ENCODE measurements at places on chromosomes 2 and 18. TPM values are rescaled to one million over a fixed set of nuclear protein-coding genes. Genes with fewer than 3 reads are reported as not detected.
A peak's percentile ranks its signal among the peaks of the same experiment; 100 is the strongest.

GRCh38 chr2:54738281-54738680, 14.8 kb downstream of the EML6 start:
- no peaks in the 10 kb centered on the region for H3K27me3 ChIP-seq
- H3K36me3 ChIP-seq, result no peaks in the 10 kb centered on the region
- no peaks in the 10 kb centered on the region for H3K4me1 ChIP-seq
- no peak overlapping the region for H3K4me3 ChIP-seq
- H3K27ac ChIP-seq, result no peak overlapping the region

The POTEC gene
- total RNA-seq, result not detected

GRCh38 chr2:164281896-164282295, 339.4 kb downstream of the GRB14 start:
- H3K36me3 ChIP-seq, result no peaks in the 10 kb centered on the region
- no peak overlapping the region for H3K4me3 ChIP-seq
- no peaks in the 10 kb centered on the region for H3K27me3 ChIP-seq
- H3K4me1 ChIP-seq, result no peaks in the 10 kb centered on the region
- H3K27ac ChIP-seq, result no peak overlapping the region

GRCh38 chr2:43238813-43239212, 12.4 kb upstream of the ZFP36L2 start:
- no peaks in the 10 kb centered on the region for H3K27me3 ChIP-seq
- peaks cover 9% of the 10 kb centered on the region for H3K4me1 ChIP-seq
- peaks cover 14% of the 10 kb centered on the region for H3K36me3 ChIP-seq
- H3K27ac ChIP-seq, result no peak overlapping the region
- no peak overlapping the region for H3K4me3 ChIP-seq

- peak overlapping the region; percentile 83 for H3K27ac ChIP-seq
- H3K4me3 ChIP-seq, result peak overlapping the region; percentile 13
- peaks cover 31% of the 10 kb centered on the region for H3K4me1 ChIP-seq
- peak; percentile 97 for DNase-seq
Observed at GRCh38 chr18:48997985-48998831, 47.4 kb upstream of the SMAD7 start.

DNA sequence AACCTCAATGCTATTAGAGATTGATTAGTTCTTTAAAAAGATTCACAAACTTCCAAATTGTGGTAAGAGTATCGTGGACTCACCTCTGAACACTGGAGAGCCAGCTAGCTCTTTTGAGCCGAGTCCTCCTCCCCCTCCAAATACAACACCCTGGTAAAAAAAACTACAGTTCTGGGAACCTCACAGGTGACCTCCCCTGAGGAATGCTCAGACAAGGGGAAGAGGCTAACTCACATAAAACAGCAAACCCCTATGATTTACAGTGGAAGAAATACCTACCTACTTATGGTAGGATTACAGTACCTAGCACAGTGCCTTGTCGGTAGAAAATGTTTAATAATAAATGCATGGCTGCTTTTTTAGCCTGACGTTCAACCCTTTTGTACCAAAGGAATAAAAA, 8.4 kb downstream of the ZNF24 start:
- DNase-seq, result no peak
- H3K27ac ChIP-seq, result no peak overlapping the region
- H3K4me3 ChIP-seq, result no peak overlapping the region
- no peaks in the 10 kb centered on the region for H3K36me3 ChIP-seq

The TMEM200C gene
- total RNA-seq, result not detected

The CRYGC gene
- not detected for total RNA-seq

DNA sequence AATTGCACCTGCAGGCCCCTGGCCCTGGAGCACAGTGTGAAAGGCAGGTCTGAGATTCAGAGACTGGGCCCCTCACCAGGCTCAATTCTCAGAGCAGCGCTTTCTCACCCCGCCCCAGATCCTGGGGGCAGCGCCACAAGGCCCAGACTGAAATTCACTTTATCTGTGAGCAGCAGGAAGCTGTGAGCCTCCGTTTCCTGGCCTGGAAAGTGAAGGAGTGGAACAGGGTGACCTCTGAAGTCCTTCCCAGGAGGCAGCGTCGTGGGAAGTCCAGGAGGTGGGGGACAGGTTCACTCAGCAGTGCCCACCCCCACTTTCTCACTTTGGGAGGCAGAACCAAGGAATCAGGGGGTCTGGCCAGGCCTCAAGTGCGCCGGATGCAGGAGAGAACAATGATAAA, 235.4 kb downstream of the NDUFA10 start:
- no peak overlapping the region for H3K4me3 ChIP-seq
- DNase-seq, result no peak
- peaks cover 76% of the 10 kb centered on the region for H3K27me3 ChIP-seq
- no peaks in the 10 kb centered on the region for H3K36me3 ChIP-seq
- no peak overlapping the region for H3K27ac ChIP-seq

- no peaks in the 10 kb centered on the region for H3K4me1 ChIP-seq
- no peaks in the 10 kb centered on the region for H3K36me3 ChIP-seq
- no peak overlapping the region for H3K27ac ChIP-seq
- H3K27me3 ChIP-seq, result no peaks in the 10 kb centered on the region
Observed at GRCh38 chr2:34670482-34670881, 1071.4 kb upstream of the FAM98A start.

DNA sequence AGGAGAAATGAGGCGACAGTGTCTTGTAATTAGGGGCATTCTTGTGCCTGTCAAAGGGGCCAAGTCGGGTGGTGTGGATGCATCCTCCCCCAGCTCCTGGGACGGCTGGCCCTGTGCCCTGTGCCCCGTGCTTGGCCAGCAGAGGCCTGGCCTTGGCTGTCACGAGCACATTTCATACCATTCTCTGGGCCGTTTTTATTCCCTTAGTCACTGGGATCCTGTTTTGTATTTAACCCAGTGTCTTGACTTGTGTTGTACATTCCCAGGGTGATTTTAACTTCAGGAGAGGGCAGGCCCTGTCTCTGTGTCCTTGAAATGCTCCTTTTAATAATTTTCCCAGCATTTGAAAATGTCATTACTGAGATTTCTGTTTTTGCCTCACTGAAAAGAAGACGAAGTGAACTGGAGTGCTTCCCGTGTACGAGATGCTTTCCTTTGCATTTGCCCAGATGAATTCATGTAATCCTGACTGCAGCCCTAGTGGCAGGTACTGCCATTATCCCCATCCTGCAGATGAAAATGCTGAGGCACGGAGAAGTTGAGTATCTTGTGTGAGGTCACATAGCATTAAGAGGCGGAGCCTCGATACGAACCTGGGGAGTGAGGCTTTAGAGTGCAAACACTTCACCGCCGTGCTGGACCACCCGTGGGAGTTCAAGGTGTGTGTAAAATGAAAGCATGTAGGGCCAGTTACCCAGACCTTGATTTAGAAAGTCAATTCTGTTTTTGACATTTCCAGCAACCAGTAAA, 57.0 kb downstream of the SH3RF3 start:
- H3K27ac ChIP-seq, result peak overlapping the region; percentile 83
- H3K36me3 ChIP-seq, result no peaks in the 10 kb centered on the region
- H3K27me3 ChIP-seq, result no peaks in the 10 kb centered on the region
- peaks cover 39% of the 10 kb centered on the region for H3K4me1 ChIP-seq

- H3K4me3 ChIP-seq, result no peak overlapping the region
- H3K4me1 ChIP-seq, result peaks cover 7% of the 10 kb centered on the region
- no peak for DNase-seq
- no peak overlapping the region for H3K27ac ChIP-seq
- no peaks in the 10 kb centered on the region for H3K27me3 ChIP-seq
Observed at GRCh38 chr2:60339286-60339685, 214.2 kb downstream of the BCL11A start.

DNA sequence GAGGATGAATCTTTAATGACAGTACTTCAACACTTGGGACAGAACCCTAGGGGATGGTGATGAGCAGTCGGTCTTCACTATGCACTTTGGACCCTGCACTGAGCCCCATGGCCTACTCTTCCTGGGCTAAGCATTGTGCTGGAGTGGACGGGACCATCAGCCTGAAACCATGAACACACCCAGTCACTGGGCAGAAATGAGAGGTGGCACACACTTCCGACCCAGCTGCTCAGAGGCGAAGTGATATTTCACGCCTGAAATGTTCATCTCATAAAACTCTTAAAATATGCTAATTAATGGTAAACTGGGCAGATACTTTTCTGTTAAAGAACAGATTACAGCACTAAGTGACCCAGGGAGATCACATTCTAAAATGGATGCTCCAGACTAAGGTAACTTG, 150.3 kb upstream of the NDUFV2 start:
- H3K4me1 ChIP-seq, result peaks cover 24% of the 10 kb centered on the region
- no peak for DNase-seq
- H3K27ac ChIP-seq, result no peak overlapping the region
- H3K4me3 ChIP-seq, result no peak overlapping the region

GRCh38 chr2:123961576-123961975, 63.5 kb upstream of the CNTNAP5 start:
- no peak overlapping the region for H3K27ac ChIP-seq
- H3K27me3 ChIP-seq, result no peaks in the 10 kb centered on the region
- peaks cover 6% of the 10 kb centered on the region for H3K4me1 ChIP-seq
- DNase-seq, result no peak
- no peak overlapping the region for H3K4me3 ChIP-seq

The ANKRD36C gene
- total RNA-seq, result 14.5 TPM

DNA sequence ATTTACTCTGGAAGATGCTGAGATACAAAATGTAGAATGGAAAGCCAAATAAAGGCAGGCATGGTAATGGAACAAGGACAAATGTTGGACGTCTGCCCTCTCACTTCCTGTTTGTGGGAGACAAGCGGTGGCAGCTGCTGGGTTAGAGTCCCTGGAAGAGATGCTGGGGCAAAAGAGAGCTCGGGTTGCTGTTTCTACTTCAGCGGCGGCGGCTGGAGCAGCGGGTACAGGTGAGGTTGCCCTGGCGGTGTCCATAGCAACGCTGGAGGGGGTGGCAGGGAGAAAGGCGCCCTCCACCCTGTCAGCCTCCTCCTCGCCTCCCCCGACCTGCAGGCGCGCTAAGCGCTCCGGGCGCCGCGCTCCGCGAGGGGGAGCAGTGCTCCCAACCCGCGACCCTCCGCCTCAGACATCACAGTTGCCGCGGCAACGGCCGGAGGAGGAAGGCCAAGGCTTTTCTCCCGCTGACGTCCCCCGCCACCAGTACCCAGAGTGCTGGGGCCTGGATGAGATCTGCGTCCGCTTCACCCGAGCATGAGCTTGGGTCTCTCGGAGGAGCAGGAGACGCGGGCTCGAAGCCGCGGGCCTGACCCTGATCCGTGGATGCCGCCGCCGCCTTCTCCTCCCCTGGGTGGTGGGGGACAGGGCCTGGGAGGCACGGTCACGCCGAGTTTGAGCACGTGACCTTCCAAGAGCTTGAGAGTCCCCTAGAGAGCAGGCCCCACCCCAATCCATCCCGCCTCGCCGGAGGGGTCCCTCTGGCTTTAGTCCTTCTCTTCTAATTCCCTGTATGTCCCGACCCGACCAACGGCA, 65.6 kb downstream of the NOL4 start:
- no peak for DNase-seq
- no peak overlapping the region for H3K4me3 ChIP-seq
- peaks cover under 1% of the 10 kb centered on the region for H3K4me1 ChIP-seq

- H3K27ac ChIP-seq, result no peak overlapping the region
- H3K27me3 ChIP-seq, result no peaks in the 10 kb centered on the region
- peaks cover 8% of the 10 kb centered on the region for H3K4me1 ChIP-seq
- H3K36me3 ChIP-seq, result no peaks in the 10 kb centered on the region
- H3K4me3 ChIP-seq, result no peak overlapping the region
- DNase-seq, result no peak
Observed at GRCh38 chr2:217069263-217070042, 209.6 kb upstream of the TNP1 start.

The ABCG5 gene
- not detected for total RNA-seq

DNA sequence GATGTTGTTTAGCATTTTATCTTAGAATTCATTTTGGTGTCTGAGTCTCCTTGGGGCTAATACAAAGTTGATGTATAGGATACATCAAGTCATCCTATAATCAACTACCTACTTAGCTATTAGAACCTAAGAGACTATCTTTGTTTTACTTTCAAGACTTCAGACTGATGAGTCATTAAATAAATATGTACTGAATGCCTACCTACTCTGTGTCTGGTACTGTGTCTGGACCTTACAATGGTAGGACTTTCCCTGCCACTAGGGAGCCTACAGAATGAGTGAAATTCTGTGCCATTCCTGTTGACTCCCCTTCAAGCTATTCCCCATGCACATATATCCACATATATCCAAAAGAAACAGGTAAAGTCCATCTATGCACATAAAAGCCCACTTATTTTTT, 114.5 kb downstream of the ERBB4 start:
- peak; percentile 17 for DNase-seq
- H3K27ac ChIP-seq, result no peak overlapping the region
- H3K36me3 ChIP-seq, result no peaks in the 10 kb centered on the region
- no peak overlapping the region for H3K4me3 ChIP-seq

The ABHD1 gene
- not detected for total RNA-seq

DNA sequence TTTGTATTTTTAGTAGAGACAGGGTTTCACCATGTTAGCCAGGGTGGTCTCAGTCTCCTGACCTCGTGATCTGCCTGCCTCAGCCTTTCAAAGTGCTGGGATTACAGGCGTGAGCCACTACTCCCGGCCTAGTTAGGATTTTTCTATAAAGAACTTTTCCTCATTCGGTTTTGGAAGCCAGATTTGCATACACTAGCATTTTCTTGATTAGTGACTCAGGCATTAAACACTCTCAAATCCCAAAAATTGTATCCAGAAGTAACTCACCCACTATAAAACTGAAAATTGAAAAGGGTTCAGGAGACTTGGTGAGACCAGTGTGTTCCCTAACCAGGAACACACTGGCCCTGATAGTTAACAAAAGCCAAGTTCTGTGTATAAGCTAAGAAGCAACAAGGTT, 25.2 kb downstream of the EIF2AK3 start:
- H3K36me3 ChIP-seq, result peaks cover 5% of the 10 kb centered on the region
- no peak for DNase-seq
- no peaks in the 10 kb centered on the region for H3K27me3 ChIP-seq

The ERBB4 gene
- total RNA-seq, result not detected

The GALNT14 gene
- 4.6 TPM for total RNA-seq

GRCh38 chr2:127377262-127377661, 10.5 kb downstream of the MAP3K2 start:
- peaks cover 6% of the 10 kb centered on the region for H3K36me3 ChIP-seq
- H3K4me1 ChIP-seq, result peaks cover 10% of the 10 kb centered on the region
- H3K4me3 ChIP-seq, result no peak overlapping the region
- no peak for DNase-seq
- H3K27me3 ChIP-seq, result no peaks in the 10 kb centered on the region

DNA sequence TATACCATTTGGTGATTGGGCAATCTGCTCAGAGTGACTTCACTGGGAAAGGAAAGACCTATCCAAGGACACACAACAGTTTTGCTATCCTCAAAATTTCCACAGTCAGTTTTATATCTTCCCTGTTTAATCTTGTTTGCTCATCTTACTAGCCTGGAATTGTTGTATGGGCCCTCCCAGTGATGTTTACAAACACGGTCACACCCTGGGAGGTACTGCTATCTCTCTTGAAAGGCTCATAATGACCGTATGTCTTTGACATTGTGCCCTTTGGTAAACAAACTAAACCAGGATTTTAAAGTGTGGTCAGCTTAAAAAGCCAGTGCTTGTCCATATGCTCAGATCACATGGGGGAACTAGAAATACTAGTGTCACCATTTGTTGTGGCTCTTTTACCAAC, 277.0 kb downstream of the CDH2 start:
- peaks cover 7% of the 10 kb centered on the region for H3K36me3 ChIP-seq
- no peaks in the 10 kb centered on the region for H3K4me1 ChIP-seq
- H3K27me3 ChIP-seq, result no peaks in the 10 kb centered on the region
- no peak overlapping the region for H3K27ac ChIP-seq
- DNase-seq, result no peak

- H3K27ac ChIP-seq, result no peak overlapping the region
- H3K4me1 ChIP-seq, result peaks cover 33% of the 10 kb centered on the region
- DNase-seq, result no peak
- no peaks in the 10 kb centered on the region for H3K27me3 ChIP-seq
Observed at GRCh38 chr2:20588918-20589871, 61.7 kb downstream of the HS1BP3 start.

The NYAP2 gene
- total RNA-seq, result not detected

GRCh38 chr2:11554399-11554716, 20.5 kb downstream of the GREB1 start:
- H3K4me3 ChIP-seq, result no peak overlapping the region
- DNase-seq, result no peak
- H3K4me1 ChIP-seq, result peaks cover 7% of the 10 kb centered on the region
- no peak overlapping the region for H3K27ac ChIP-seq
- H3K27me3 ChIP-seq, result peaks cover 17% of the 10 kb centered on the region
- H3K36me3 ChIP-seq, result no peaks in the 10 kb centered on the region

Data from MCF 10A (cell line).